ENCODE measurements at places on chromosomes 2 and 18.

GRCh38 chr2:149782572-149782971, 195.0 kb upstream of the MMADHC start:
- H3K4me1 ChIP-seq, result no peaks in the 10 kb centered on the region
- no peak overlapping the region for H3K4me3 ChIP-seq
- H3K27me3 ChIP-seq, result no peaks in the 10 kb centered on the region

DNA sequence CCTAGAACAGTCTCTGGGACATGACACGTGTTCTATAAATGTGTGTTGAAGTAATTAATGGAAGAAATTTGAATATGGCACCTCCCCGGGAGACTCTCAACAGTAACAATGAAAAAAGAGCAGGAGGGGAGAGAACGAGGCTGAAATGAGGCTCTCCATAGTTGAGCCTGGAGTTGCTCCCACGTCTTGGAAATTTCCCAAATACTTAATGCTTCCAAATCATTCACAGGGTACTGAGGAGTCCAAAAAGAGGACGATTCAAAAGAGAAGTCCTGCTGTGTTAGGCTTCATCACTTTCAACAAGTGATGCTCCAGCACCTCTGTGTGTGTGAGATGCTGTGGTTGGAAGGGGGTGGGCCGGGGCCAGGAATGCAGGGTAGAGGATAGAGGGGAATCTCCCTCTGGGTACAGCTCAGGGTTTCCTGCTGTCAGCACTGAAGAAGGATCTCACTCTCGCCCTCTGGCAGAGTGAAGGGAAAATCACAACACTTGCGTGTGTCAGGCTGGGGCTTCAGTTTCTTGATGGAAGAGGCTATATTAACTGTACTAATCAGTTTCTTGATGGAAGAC, 18.1 kb upstream of the ZNF407 start:
- H3K4me1 ChIP-seq, result no peaks in the 10 kb centered on the region
- no peak overlapping the region for H3K4me3 ChIP-seq
- no peaks in the 10 kb centered on the region for H3K36me3 ChIP-seq
- H3K27me3 ChIP-seq, result peaks cover 24% of the 10 kb centered on the region

GRCh38 chr18:6851480-6851879, 122.0 kb downstream of the ARHGAP28 start:
- no peak overlapping the region for H3K4me3 ChIP-seq
- no peak for DNase-seq
- H3K27ac ChIP-seq, result no peak overlapping the region
- H3K36me3 ChIP-seq, result no peaks in the 10 kb centered on the region
- H3K27me3 ChIP-seq, result no peaks in the 10 kb centered on the region
- H3K4me1 ChIP-seq, result no peaks in the 10 kb centered on the region

- no peak for DNase-seq
- H3K27ac ChIP-seq, result no peak overlapping the region
- peaks cover 9% of the 10 kb centered on the region for H3K4me1 ChIP-seq
- H3K36me3 ChIP-seq, result peaks cover 2% of the 10 kb centered on the region
Measured at GRCh38 chr2:189444322-189444721, 3.0 kb downstream of the WDR75 start.

DNA sequence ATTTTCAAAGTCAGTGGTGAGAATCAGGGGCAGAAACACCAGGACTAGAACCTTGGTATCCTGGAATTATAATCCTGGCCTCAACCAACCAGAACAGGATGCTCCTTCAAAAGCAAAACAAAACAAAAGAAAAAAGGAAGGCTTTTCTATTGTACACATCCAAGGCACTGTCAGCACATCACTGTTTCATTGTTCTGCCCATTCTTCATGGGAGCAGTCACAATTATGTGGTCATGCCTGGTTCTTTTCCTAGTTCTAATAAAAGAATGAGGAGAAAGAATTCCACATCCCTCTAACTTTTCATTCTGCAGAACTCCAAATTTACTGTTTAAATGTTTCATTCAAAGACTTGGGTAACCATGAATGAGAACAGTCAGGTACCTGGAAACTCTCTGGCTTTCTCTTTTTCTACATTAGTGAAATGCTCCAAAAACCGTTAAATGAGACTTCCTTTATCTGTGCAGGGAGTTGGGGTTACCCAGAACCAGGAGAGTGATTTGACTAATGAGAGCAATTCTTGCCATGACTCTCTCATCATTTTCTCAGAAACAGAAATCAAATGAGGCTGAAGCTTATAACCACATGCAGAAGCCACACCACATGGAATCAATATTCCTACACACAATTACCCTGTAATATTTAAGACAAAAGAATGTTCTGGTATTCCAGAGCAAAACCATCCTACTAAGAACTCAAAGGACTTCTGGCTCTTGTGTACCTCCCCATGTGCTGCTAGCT, 110.9 kb upstream of the CCDC150 start:
- H3K36me3 ChIP-seq, result no peaks in the 10 kb centered on the region
- H3K4me3 ChIP-seq, result no peak overlapping the region
- H3K4me1 ChIP-seq, result peaks cover 4% of the 10 kb centered on the region

DNA sequence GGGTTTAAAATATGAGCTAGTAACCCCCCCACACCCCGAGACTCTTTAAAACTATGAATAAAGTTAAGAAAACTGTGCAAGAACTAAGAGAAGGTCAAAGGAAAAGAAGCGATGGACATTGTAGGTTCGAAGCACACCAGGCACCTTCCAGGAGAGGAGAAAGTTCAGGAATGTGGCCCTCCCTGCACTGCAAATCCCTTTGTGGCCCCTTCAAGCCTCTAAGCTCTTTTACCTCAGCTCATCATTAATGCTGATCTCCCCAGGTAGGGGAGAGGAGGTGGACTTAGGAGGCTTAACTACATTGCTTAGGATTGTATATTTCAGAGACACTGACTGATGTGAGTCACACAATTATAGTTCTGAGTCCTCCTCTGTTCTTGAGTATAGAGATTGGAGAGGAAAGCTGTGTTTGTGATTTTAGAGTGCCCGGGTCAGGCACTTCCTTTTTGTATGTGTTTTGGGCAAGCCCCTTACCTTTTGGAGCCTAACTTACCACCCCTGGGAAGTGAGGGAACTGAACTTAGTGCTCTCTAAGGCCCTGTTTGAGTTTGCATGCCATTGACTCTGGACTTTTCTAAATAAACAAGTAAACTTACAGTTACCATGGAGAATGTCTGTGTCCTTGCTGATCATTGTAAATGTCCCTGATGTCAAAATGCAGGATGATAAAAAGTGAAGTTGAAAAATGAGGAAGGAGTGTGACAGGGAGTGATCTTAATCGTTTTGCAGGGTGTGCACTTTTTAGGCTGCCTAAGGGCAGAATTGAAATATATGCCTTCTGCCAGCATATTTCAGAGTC, 140.8 kb upstream of the ZEB2 start:
- no peak overlapping the region for H3K4me3 ChIP-seq
- no peaks in the 10 kb centered on the region for H3K27me3 ChIP-seq
- H3K36me3 ChIP-seq, result no peaks in the 10 kb centered on the region
- no peak overlapping the region for H3K27ac ChIP-seq

All from activated T-cell treated with anti-CD3 and anti-CD28 coated beads, Interleukin-2, amount 50 U/mL, for 72 hours (primary cell).